ENCODE measurements at places on chromosomes 3 and 15.
A peak's percentile ranks its signal among the peaks of the same experiment; 100 is the strongest.

- no peak for DNase-seq
Observed at GRCh38 chr3:72818092-72818773, 30.0 kb downstream of the SHQ1 start.

GRCh38 chr3:165434516-165434915, 238.3 kb upstream of the SLITRK3 start:
- DNase-seq = no peak

DNA sequence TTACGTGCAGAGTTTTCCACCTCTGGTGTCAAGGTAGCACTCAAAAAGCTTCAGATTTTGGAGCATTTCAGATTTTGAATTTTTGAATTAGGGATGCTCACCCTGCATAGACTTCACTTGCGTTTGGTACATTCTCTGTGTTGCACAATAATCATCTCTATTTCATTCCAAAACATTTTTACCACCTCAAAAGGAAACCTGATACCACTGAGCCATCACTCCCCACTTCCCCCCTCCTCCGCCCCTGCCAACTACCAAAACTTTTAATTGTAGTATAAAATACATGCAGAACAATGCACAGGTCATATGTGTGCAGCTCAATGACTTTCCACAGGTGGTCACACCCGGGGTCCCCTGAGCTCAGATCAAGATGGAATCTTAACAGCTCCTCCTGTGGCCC, 208.8 kb downstream of the SV2B start:
- DNase-seq = no peak

- no peak for DNase-seq
Observed at GRCh38 chr3:128799653-128800052, 73.7 kb downstream of the RAB7A start.

GRCh38 chr3:3634326-3634725, 164.9 kb upstream of the LRRN1 start:
- DNase-seq = no peak

DNA sequence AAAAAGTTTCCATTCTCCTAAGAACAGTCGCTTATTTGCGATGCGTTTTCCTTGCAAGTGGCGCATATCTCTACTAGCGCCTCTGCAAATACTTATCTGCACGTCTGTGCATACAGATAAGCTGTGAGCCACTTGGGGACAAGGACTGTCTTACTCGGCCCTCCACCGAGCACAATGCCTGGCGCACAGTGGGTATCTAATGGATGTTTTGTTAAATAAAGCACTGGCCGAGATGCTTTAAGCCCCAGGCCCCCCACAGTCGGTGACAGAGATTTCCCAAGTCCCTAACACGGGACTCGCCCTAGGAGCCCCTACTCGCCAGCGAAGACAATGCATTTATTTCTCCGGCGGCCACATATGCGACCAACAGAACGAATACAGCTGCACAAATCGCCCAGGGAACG, 503 bp downstream of the HLTF start:
- DNase-seq = peak; percentile 30

DNA sequence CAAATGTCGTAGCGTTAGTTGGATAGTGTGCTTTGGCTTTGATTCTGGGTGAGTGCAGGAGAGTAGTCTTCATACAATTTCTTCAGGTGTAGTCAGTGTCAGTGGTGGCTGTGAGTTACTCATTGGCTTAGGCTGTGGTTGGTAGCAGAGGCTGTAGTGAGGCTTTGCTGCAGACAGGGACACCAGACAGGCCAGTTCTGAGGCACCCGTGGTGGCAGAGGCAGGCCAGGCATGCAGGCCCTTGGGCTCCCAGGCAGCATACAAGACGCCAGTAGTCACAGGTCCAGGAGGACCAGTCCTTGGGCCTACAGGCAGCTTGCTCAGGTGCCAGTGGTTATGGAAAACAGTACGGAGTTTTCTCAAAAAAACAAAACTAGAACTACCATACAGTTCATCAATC, 61.3 kb downstream of the DMXL2 start:
- DNase-seq = no peak

DNA sequence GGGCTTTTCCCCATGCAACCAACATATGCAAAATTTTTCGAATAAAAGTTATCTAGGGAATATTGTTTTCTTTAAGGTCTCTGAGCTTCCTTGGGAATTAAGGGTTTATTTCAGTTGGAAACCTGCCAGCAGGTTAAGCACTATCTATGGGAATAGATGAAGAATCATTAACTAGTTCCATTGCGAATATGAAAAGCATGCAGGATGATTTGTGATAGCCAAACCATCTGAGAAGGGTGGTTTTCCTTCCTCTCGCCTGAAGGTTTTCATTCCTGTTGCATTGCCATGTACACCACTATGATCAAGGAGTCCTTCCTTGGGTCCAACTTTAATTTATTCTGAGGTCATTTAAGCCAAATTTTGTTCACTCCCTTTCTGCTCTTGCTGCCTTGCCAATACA, 184.9 kb downstream of the NR2F2 start:
- DNase-seq = no peak

DNA sequence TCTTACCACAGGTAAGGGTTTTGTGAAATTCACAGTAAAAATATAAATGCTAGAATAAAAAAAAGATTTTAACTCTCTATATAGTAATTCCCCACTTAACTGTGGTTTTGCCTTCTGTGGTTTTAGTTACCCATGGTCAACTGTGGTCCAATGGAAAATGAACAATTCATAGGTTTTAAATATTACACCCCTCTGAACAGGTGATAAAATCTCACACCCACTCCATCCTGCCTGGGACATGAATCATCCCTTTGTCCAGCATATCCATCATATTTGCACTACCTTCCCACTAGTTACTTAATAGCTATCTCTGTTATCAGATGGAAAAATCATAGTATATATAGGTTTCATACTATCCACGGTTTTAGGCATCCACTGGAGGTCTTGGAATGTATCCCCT, 49.2 kb downstream of the HDGFL3 start:
- no peak for DNase-seq

DNA sequence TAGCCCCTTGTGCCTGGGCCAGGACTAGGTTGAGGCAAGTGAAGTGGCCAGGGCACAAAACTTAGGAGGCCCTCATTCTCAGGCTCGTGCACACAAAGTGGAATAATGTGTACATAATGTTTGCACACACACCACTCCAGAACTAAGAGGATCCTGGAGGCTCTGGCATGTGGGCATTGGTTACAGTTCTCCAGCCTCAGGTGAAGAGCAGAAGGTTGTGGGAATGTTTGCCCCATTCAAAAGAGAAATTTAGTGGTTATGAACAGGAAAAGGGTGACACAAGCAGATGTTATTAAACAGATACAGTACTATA, 31.3 kb downstream of the ASB7 start:
- no peak for DNase-seq

GRCh38 chr15:85417276-85417675, 36.9 kb downstream of the AKAP13 start:
- no peak for DNase-seq

- DNase-seq = no peak
Observed at GRCh38 chr3:139201446-139202225, 142.2 kb upstream of the MRPS22 start.

GRCh38 chr3:187367561-187368103, 553 bp upstream of the RTP4 start:
- DNase-seq = no peak

- DNase-seq = no peak
Observed at GRCh38 chr3:114672692-114673447, 379.0 kb downstream of the TIGIT start.

DNA sequence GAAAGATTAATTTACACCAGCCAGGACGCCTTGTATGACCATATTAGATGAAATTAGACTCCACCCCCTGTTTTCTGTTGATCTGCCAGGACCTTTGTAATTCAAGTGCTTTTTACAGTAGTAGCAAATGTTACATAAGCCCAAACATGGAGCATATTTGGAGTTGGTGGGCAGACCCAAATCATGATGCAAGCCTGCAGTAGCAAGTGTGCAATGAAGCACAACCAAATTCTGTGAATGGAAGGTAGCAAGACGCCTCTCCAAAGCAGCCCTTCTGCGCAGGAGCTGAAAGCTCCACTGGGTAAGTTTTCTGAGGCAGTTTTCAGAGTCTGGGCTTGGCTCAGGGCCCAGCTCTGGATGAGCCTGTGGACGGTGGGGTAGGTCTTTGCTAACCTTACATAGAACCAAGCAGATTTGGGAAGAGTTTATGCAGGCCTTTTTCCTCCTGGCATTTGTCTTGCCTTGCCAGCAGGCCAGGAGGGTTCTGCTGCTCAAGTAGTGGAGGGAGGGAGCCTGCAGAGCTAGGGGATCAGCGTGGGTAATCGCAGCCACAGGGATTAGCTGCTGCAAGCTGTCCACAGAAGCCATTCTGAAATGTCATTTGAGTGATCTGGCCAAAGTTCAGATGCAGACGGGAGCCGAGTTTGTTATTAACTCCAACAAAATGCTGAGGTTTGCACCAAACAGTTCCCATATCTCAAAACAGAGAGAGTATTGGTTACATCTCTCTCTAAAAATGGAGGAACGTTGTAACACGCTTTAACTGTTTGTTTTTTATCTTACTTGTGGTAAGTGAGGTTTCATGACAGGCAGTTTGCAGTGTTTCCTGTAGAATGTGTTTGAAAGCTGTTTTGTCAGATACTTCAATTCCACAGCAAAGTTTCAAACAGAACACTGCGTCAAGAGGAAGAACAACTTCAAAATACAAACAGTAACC, 55.4 kb downstream of the PSMD6 start:
- DNase-seq = no peak

DNA sequence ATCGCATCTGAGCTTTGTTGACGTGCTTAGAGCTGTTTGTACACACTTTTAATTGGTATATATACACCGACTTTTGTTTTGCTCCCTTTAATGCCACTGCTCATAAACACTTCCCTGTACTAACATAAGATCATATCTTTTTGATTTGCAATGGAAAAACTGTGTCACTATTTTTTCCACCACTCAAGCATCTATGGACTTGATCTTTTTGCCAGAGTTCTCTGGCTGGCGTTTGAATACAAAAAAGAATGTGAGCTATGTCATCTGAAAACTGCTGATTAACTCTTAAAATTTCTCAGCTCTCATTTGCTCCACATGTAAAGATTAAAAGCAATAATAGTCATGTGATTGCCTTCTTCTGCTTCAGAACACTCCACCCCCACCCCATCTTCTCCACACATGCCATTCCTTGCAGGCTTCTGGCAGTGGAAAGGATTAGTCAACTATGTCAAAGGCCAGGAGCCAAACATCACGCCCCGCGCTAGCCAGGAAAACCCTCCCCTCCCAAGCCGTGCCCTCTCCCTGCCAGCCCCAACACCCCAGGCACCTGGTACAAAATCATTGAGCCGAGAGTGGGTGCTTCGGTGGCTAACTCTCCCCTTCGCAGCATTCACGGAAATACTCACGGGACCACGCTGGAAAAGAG, 123.4 kb upstream of the MEF2A start:
- DNase-seq = no peak

DNA sequence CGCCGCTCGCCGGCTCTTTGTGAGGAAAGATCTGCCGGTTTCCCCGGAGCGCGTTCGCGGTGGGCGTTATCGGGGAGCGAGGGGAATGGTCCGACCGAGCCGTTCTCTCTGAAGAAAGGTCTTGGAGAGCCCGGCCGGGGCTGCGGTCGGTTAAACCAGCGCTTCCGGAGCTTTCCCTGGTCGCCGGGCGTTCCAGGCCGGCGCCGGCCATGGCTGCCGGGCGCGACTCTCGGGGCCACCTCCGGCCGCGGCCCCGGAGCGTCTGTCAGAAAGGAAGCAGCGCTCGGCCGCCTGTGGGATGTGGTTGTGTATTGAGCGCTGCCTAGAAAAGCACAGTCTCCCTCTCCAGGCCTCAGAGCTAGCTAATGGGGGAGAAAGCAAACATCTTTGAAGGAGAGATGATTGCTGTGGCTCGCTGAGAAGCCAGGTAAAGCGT, 731 bp downstream of the FYTTD1 start:
- peak; percentile 70 for DNase-seq

DNA sequence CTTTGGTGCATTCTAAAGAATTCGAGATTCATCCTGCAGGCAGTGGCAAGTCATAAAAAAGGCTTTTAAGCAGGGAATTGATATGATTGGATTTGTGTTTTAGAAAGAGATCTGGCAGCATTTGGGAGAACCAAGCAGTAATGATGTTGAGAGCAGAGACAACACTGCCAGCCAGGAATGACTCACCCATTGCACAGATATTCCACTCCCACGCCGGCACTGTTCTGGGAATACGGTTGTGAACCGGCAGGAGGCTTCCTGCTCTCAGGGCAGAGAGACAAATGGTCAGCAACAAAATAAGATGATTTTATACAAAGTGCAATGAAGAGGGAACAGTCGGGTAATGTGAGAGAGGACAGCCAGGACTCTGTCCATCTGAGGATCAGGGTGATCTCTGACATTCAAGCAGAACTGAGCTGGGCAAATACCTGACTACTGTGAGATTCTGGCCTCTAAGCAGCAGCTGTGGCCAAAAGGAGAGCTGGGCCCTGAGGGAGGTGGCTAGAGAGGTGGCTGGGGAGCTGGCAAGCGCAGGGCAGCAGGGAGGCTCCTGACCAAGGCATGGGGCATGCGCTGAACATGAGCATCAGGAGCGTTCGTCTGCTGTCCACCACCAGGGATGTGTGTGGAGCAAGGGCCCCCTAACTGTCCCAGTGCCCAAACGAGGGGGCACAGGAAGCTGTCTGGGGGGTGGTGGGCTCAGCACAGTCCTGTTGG, 56.1 kb upstream of the PLXNA1 start:
- DNase-seq = no peak

- DNase-seq = no peak
Observed at GRCh38 chr3:16432714-16433113, 80.8 kb downstream of the RFTN1 start.

DNA sequence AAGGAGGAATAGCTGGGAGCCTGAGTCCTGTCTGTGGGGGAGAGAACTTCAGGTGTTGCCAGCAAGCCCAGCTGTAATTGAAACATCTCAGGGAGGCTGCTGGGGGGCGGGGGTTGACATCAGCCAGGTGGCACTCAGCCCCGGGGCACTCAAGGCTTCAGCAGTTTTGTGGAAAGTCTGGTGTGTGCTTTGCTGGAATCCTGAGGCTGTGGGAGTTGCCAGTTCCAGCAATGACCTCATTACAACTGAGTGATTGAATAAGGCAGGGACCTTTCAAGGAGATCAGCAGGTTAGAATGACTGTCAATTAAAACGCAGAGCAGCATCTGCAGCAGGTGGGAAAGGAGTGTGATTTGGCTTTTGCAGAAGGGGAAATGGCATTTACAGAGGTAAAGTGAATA, 75.7 kb downstream of the FAM43A start:
- DNase-seq = peak; percentile 79
